ENCODE measurements at places on chromosomes 1 and 21. TPM values are rescaled to one million over a fixed set of nuclear protein-coding genes. Genes with fewer than 3 reads are reported as not detected.
A peak's percentile ranks its signal among the peaks of the same experiment; 100 is the strongest.

IL23R gene
- total RNA-seq: 8.3 TPM

PTAFR gene
- 1.3 TPM for total RNA-seq

TMIGD3 gene
- not detected for total RNA-seq

A3GALT2 gene
- total RNA-seq: not detected

ACTN2 gene
- 0.17 TPM for total RNA-seq

IER5 gene
- 57.1 TPM for total RNA-seq

CRP gene
- not detected for total RNA-seq

- no peak overlapping the region for H3K4me3 ChIP-seq
- no peak overlapping the region for H3K27ac ChIP-seq
- peaks cover 6% of the 10 kb centered on the region for H3K36me3 ChIP-seq
Observed at GRCh38 chr1:221841983-221842335, 100.1 kb upstream of the DUSP10 start.

- DNase-seq: no peak
- peaks cover 4% of the 10 kb centered on the region for H3K36me3 ChIP-seq
- H3K4me1 ChIP-seq: peaks cover 13% of the 10 kb centered on the region
Observed at GRCh38 chr1:154207262-154207661, 1.1 kb upstream of the CFAP141 start.

DNA sequence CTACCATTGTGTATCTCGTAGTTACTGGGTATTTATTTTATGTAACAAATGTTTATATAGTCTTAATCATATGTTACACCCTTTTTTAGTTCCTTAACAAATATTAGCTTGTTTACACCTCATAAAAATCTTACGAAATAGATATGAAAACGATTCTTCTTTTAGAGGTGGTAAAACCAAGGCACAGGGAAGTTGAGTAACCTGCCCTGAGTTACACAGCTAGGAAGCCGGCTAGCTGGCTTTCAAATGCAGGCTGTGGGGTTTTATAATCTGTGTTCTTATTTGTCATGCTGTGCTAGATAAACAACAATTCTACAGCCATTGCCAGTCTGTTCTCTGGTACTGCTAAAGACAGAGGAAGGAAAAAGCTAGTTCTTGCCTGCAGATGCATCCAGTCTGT, 109.6 kb downstream of the NOS1AP start:
- H3K27me3 ChIP-seq: no peaks in the 10 kb centered on the region
- H3K4me1 ChIP-seq: no peaks in the 10 kb centered on the region
- H3K4me3 ChIP-seq: no peak overlapping the region
- H3K36me3 ChIP-seq: no peaks in the 10 kb centered on the region
- DNase-seq: no peak

- H3K4me3 ChIP-seq: no peak overlapping the region
- peaks cover 39% of the 10 kb centered on the region for H3K27me3 ChIP-seq
- peaks cover 4% of the 10 kb centered on the region for H3K4me1 ChIP-seq
- H3K36me3 ChIP-seq: no peaks in the 10 kb centered on the region
Observed at GRCh38 chr1:115832651-115833050, 8.3 kb downstream of the NHLH2 start.

DNA sequence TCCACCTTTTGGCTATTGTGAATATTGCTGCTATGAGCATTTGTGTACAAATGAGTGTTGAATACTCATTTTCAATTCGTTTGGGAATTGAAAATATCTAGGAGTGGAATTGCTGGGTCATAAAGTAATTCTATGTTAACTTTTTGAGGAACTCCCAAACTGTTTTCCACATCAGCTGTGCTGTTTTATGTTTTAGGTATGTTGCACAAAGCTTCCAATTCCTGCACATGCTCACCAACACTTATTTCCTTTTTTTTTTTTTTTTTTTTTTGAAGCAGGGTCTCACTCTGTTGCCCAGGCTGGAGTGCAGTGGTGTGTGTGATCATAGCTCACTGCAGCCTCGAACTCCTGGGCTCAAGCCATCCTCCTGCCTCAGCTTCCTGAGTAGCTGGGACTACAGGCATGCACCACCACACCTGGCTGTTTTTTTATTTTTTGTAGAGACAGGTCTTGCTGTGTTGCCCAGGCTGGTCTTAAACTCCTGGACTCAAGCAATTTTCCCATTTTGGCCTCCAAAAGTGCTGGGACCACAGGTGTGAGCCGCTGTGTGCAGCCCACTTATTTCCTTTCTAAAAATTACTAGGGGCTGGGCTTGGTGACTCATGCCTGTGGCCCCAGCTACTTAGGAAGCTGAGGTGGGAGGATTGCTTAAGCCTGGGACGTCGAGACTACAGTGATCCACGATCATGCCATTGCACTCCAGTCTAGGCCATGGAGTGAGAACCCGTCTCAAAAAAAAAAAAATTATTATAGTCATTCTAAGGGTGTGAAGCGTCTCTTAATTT, 33.4 kb downstream of the TMCC2 start:
- no peaks in the 10 kb centered on the region for H3K36me3 ChIP-seq
- DNase-seq: no peak
- no peak overlapping the region for H3K27ac ChIP-seq
- H3K27me3 ChIP-seq: peaks cover 4% of the 10 kb centered on the region
- H3K4me1 ChIP-seq: peaks cover 18% of the 10 kb centered on the region
- no peak overlapping the region for H3K4me3 ChIP-seq

DNA sequence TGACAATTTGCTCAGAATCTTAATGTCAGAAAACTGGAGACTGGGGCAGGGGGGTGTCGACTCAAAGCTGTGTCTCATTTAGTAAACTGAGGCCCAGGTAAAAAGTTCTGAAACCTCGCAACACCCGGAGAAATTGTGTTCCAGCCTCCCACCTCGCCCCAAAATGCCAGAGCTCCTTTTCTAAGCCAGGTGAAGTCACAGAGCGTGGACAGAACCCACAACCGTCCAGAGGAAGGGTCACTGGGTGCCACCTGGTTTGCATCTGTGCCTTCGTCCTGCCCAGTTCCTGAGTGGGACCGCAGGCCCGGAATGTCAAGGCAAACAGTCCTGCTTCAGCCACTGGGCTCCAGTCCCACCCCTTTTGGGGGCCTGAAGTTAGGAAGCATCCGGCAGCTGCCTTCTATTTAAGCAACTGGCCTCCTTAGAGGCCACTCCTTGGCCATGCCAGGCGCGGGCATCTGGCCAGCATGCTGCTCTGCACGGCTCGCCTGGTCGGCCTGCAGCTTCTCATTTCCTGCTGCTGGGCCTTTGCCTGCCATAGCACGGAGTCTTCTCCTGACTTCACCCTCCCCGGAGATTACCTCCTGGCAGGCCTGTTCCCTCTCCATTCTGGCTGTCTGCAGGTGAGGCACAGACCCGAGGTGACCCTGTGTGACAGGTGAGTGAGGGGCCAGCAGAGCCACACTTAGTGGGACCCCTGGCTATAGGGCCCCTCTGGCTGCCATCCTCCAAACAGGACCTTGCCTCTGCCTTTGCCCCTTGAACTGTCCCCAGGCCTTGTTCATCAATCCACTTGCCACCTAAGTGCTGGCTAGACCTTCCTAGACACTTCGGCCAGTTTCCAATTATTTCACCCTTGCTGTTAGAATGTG, at the start of gene TAS1R1:
TSS of gene TAS1R1 (plus strand) at position 401 of the 872 bp plus-strand sequence. CDS start at position 468, 67 bp downstream.
- H3K27me3 ChIP-seq: no peaks in the 10 kb centered on the region
- H3K27ac ChIP-seq: no peak within 1 kb of the TSS
- peaks cover 8% of the 10 kb centered on the region for H3K4me1 ChIP-seq
- no peaks in the 10 kb centered on the region for H3K36me3 ChIP-seq
- H3K4me3 ChIP-seq: peak within 1 kb of the TSS; percentile 56
- DNase-seq: no peak

DNA sequence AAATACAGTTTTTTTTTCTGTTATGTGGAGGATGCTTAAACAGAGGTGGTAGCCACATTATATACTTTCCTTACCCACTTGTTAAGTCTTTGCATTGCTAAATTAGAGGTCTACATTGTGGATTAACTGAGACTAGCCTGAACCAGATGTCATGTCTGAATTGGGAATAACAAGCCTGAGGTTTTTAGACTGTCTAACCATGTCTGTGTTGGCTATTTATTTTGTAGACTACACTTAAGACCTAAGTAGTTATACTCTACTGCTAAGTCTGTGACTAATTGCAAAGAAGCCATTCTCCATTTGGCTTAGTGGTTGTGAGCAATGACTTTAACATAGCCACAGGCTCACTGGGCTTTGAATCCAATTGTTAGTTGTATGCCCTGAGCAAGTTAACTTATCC, 45.4 kb downstream of the CDC14A start:
- peaks cover 67% of the 10 kb centered on the region for H3K4me1 ChIP-seq
- H3K27me3 ChIP-seq: no peaks in the 10 kb centered on the region
- peak overlapping the region; percentile 79 for H3K4me3 ChIP-seq
- H3K27ac ChIP-seq: peak overlapping the region; percentile 92
- DNase-seq: no peak
- peaks cover 5% of the 10 kb centered on the region for H3K36me3 ChIP-seq

DNA sequence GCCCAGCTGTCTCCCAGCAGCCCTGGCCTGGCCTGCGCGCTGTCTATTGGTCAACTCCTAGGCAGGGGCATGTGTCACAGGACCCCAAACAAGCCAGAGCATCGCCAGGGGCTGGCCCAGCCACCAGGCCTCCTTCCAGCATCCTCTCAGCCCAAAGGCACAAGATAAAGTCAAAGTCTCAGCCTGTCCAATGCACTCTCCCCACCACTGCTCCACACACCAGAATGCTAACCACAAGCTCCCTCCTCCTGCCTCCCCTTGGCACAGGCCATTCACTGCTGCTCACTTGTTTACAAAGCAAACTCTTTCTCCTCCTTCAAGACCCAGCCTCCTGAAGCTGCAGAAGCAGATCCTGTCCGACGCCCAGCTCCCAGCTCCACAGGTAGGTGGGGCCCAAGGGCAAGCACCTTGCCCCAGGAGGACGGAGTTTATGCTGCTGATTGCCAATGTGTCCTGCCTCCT, 133.4 kb downstream of the DMRTB1 start:
- H3K27ac ChIP-seq: peak overlapping the region; percentile 53
- peaks cover 25% of the 10 kb centered on the region for H3K27me3 ChIP-seq
- H3K4me3 ChIP-seq: no peak overlapping the region
- H3K36me3 ChIP-seq: no peaks in the 10 kb centered on the region

DNA sequence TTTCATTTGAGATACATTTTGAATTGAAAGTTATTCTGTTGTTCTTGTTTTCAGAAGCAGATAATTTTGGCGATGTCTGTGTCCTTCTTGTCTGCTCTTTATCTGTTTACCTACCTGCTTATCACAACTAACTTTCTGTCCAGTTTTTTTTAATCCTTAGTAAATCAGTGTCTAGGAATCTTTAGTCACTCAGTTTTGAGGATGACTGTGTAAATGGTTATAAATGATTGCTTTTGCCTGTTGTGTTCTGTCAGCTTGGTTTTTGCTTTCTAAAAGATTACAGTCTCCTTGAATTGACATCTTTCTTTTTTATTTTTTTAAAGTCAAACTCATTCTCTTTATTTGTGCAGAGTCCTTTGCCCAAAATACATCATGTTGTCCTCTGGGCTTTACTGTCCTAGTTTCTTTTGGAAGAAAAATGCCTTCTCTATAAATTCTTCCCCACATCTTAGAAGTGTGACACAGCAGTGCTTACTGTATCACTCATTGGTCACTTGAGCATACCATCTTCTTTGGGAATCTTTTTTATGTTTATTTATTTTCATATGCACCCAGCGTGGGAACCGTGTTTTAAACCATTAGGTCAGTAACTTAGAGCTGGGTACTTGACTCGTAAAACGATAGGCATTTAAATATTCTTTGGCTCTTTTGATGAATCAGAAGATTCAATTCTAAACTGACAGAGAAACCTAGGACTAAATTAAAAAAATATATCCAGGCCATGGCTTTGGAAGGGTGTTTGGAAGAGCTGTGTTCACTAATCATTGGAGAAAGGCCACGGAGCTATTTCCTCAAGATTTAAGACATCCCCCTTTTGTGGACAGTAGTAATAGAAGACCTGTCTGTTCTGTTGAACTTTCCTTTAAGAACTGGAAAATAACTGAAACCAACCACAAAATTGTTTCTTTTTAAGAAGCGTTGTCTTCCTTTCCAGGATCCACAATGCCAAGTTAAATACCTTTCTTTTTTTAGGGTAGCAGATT, 20.9 kb downstream of the LAMC1 start:
- H3K36me3 ChIP-seq: no peaks in the 10 kb centered on the region
- no peak overlapping the region for H3K27ac ChIP-seq

GRCh38 chr21:24025101-24025500, 1582.2 kb downstream of the MRPL39 start:
- no peaks in the 10 kb centered on the region for H3K36me3 ChIP-seq
- H3K4me1 ChIP-seq: no peaks in the 10 kb centered on the region
- no peaks in the 10 kb centered on the region for H3K27me3 ChIP-seq
- H3K4me3 ChIP-seq: no peak overlapping the region

DNA sequence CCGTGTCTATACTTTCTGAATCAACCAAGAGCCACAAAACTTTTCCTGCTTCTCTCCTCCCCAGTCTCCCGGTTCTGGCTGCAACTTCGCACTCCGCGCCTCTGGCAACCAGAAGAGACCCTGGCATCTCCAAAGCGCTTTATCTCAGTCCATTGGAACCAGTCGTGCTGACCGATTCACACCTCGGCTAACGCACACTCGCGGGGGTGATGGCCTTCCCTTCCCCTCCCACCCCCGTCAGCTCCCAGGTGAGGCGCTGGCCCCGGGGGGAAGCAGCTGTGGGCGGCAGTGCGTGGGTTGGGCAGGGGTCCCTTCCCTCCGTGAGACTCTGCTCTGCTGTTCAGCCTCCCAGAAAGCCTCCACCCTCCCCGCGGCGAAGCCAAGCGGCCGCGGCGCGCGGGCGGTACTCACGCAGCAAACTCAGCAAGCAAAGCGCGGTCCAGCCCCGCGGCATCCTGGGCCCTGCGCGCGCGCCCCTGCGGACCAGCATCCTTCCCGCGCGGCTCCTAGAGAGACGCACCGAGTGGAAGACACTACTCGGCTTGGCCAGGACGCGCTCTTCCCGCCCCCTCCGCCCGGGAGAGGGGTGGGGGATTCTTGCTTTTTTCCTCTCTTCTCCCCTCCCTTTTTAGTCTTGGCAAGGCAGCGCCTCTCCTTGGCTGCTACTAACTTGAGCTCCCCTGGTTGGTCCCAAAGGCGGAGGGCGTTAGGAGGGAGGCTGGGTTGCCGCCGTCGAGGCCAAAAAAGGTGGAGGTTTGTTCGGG, at the start of gene CD34:
TSS of gene CD34 (minus strand) at position 535 of the 764 bp plus-strand sequence. CDS start at position 490, 45 bp downstream.
- H3K27ac ChIP-seq: no peak within 1 kb of the TSS
- no peak for DNase-seq
- H3K4me3 ChIP-seq: no peak within 1 kb of the TSS
- H3K36me3 ChIP-seq: no peaks in the 10 kb centered on the region
- peaks cover 8% of the 10 kb centered on the region for H3K4me1 ChIP-seq
- peaks cover 37% of the 10 kb centered on the region for H3K27me3 ChIP-seq

- peaks cover 43% of the 10 kb centered on the region for H3K4me1 ChIP-seq
- peak overlapping the region; percentile 48 for H3K27ac ChIP-seq
- H3K36me3 ChIP-seq: peaks cover 21% of the 10 kb centered on the region
- H3K4me3 ChIP-seq: no peak overlapping the region
- DNase-seq: no peak
Observed at GRCh38 chr1:243526180-243526579, 270.3 kb downstream of the SDCCAG8 start.

DNA sequence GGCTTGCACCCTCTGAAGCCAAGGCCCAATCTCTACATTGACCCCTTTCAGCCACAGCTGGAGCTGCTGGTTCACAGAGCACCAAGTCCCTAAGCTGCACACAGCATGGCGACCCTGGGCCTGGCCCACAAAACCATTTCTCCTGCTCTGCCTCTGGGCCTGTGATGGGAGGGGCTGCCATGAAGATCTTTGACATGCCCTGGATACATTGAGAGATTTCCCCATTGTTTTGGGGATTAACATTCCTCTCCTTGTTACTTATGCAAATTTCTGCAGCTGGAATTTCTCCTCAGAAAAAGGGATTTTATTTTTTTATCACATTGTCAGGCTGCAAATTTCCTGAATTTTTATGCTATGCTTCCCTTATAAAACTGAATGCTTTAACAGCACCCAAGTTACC, 235.8 kb downstream of the COL11A1 start:
- no peak overlapping the region for H3K27ac ChIP-seq
- H3K36me3 ChIP-seq: peaks cover 5% of the 10 kb centered on the region
- no peaks in the 10 kb centered on the region for H3K4me1 ChIP-seq
- no peak for DNase-seq

GRCh38 chr1:56397811-56398231, 181.5 kb downstream of the PLPP3 start:
- no peak overlapping the region for H3K27ac ChIP-seq
- no peak for DNase-seq
- H3K36me3 ChIP-seq: no peaks in the 10 kb centered on the region
- H3K4me3 ChIP-seq: no peak overlapping the region
